Activated CD8-positive, alpha-beta memory T cell treated with anti-CD3 and anti-CD28 coated beads for 1 hour (primary cell): ENCODE measurements at places on chromosomes 2 and 18.

- no peak for DNase-seq
Measured at GRCh38 chr18:60096428-60096827, 196.6 kb downstream of the PMAIP1 start.

DNA sequence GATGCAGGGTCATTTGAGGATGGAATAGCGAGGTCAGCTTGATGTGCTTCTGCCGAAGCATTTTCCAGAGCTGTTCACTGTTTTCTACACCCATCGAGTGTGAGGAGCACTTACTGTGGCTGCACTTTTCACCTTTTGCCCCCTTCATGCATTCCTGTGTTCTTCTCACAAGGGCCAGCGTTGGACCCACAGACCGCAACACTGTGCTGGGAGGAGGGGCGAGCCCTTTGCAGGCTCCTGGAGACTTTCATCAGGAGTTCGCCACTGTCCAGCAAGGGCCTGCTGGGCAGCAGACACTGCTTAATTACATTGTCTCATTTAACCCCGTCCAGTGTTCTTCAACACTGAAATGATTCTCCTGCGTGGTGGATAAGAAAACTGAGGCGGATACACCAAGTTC, 29.9 kb downstream of the CYP26B1 start:
- DNase-seq, result no peak

GRCh38 chr2:24253303-24253919, 78.6 kb downstream of the FAM228A start:
- DNase-seq, result no peak

- no peak for DNase-seq
Measured at GRCh38 chr2:3839476-3839875, 136.1 kb downstream of the DCDC2C start.

DNA sequence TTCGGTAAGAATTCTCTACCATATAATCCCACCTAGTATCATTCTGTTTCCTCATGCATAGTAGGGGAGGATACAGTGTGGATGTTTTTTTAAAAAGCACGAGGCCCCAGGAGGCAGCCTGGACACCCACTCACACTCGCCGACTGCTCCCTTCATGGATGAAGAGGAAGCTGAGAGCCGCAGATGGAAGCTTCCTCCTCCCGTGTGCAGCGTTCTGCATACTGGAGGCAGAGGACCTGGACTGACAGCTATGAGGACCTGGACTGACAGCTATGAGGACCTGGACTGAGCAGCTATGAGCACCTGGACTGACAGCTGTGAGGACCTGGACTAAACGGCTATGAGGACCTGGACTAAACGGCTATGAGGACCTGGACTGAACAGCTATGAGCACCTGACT, 234.4 kb downstream of the NDUFA10 start:
- no peak for DNase-seq

DNA sequence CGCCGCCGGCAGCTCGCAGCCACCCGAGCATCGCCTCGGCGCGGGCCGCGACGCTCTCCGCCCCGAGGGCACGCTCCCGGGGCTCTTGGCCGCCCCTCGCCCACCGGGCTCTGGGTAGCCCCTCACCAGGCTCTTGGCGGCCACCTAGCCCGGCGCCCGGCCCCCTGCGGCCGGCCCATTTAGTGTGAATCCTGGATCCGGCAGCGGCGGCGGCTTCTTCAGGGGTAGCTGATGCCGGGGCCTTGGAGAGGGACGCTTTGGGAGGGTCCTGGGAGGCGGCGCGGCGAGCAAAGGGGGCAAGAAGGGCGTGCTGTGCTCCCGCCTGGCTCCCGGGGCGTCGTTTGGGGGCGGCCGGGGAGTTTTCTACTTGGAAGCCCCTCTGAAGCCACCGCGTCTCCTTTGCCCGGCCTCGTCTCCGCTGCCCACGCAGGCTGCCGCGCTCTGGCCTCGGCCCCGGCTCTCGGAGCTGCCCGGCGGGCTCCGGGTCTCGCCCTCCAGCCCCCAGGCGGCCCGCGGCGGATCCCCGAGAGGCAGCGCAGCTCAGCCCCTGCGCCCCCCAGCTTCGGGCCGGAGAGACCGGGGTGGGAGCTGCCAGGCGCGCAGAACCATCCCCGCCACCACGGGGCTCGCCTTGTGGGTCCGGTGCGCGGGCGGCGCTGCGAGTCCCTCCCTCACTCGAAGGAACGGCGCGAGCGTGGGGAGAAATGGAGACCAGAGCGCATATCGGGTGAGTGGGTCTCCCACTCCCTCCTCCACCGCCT, 509 bp downstream of the PIEZO2 start:
- DNase-seq, result no peak

GRCh38 chr18:40917056-40917455, 1038.0 kb upstream of the PIK3C3 start:
- DNase-seq, result no peak

- DNase-seq, result no peak
Measured at GRCh38 chr2:200814276-200814815, 2.6 kb downstream of the BZW1 start.

DNA sequence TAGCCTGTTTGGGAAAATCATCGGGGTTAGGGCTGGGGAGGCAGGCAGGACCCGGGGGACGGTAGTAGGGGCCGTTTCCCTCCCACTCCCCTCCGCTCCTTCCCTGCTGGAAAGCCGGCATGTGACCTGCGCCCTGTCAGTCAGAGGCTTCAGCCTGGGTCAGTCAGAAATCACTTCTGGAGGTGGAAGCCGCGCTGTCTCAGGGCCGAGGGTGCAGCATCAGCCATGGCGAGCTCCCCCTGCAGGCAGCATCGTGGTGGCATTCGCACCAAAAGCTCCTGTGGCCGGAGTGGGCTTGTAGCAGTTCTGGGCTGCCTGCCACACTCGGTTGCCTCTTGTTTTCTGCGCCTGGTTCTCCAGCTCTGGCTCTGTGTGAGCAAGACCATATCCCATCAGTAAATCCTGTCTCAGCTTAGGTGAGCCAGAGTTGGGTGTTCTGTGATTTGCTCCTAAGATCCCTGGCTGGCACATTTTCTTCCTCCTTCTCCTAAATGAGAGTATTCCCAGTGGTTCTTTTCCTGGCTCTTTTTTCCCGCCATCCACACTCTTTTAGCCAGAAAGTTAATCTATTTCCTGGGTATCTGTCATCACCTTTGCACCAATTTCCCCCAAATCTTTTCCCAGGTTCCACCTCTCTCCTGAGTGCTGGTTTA, 123.9 kb upstream of the CD302 start:
- DNase-seq, result peak; percentile 61

GRCh38 chr18:23650968-23651927, 11.5 kb downstream of the ANKRD29 start:
- DNase-seq, result no peak

DNA sequence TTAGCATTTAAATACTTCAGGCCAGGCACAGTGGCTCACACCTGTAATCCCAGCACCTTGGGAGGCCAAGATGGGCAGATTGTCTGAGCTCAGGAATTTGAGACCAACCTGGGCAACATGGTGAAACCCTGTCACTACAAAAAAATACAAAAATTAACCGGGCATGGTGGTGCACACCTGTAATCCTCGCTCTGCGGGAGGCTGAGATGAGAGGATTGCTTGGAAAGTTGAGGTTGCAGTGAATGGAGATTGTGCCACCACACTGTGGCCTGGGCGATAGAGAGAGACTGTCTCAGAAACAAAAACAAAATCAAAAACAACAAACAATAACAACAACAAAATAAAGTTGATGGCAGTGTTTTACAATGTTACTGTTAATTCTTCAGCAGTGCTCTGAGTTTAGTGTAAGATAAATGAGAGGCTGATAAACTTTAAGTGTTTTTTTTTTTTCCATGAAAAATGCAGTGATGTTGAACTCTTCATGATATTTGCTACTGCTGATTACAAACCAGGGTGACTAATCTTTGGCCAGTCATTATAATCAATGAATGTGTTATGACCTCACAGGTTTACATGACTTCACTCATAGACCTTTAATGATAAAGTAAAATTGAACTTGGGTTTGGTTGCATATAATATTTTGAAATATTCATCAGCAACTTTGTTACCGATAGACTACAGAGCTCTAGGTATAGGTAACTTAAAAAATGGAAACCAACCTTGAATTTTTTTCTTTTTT, 2.5 kb downstream of the ITGAV start:
- no peak for DNase-seq

GRCh38 chr2:102141011-102141943, 1.3 kb upstream of the IL1R1 start:
- DNase-seq, result no peak

GRCh38 chr2:11568436-11568835, 34.6 kb downstream of the GREB1 start:
- DNase-seq, result no peak

GRCh38 chr18:48889115-48889941, 61.4 kb downstream of the SMAD7 start:
- DNase-seq, result no peak

GRCh38 chr2:142694282-142694681, 183.2 kb upstream of the KYNU start:
- no peak for DNase-seq

DNA sequence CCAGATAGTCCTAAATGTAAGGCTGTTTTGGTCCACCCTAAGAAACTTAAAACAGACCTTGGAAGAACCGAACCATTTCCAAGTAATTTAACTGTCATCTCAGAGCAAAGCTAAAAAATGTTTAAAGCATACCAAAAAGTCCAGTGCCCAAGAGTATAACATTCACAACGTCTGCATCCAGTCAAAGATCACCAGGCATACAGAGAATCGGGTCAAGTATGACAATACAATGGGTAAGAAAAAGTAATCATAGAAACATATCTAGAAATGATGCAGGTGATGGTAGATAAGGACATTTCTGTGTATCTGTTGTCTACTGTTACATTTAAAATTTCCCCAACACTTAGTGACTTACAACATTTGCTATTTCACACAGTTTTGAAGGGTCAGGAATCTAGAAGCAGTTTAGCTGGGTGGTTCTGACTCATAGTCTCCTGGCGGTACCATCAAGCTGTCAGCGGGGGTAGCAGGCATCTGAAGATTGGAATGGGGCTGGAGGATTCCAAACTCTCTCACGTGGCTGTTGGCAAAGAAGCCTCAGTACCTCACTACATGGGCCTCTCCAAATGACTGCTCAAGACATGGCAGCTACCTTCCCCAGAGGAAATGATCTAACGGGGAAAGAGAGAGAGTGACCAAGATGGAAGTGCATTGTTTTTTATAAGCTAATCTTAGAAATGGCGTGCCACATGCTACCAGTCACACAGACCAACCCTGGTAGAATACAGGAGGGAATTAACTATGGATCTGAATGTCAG, 36.6 kb upstream of the DYNC2LI1 start:
- DNase-seq, result no peak

GRCh38 chr2:164984428-164984827, 29.1 kb upstream of the SLC38A11 start:
- no peak for DNase-seq

DNA sequence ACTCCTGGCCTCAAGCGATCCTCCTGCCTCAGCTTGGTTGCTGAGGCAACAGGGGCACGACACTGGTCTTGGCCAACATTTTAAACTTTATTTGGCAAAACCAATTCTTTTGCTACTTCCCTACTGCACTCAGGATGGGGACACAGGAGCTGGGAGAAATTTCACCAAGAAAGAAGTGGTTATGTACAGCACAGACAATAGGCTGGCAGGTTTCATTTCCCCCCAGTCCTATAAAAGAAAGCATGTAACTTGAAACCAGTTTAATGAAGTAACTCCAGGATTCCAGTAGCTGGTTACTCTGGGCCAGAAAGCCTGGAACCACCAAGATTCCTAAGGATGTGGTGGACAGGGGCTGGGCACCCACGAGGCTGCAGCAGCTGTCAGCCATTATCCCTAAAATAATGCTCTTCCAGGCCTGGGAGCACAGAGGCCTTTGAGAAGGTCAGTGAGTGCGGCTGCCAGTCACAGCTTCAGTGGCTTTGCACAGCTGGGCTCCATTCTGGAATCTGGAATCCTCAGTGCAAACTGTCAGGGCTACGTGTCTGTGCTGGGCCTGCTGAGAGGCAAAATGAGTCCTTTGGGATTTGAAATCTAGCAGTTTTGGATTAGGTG, 142.3 kb upstream of the ITGA6 start:
- no peak for DNase-seq

DNA sequence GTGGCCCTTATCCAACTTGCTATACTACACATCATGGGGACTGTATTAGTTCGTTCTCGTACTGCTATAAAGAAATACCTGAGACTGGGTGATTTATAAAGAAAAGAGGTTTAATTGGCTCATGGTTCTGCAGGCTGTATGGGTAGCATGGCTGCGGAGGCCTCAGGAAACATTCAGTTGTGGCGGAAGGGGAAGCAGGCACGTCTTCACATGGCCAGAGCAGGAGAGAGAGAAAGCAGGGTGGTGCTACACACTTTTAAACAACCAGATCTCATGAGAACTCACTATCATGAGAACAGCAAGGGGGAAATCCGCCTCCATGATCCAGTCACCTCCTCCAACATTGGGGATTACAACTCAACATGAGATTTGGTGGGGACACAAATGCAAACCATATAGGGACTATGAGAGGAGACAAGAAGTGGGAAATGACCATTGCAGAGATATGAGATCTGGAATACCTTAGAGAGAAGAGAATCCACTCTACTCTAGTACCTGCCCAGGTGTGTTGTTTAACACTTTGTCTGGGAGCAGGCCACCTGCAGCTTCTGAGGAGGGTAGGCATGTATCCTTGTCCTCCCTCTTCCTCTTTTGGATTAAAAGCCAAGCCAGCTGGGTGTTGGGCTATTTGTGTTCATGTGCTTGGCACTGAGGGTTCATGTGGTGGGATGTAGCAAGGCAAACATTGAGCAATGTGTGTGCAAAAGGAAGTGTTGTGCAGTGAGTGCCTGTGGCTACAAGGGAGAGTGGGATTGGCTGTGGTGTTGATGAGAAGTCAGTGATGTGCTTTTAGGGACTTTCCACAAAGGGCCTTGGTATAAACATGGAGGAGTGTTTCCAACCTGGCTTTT, 22.8 kb downstream of the TTLL4 start:
- DNase-seq, result no peak

DNA sequence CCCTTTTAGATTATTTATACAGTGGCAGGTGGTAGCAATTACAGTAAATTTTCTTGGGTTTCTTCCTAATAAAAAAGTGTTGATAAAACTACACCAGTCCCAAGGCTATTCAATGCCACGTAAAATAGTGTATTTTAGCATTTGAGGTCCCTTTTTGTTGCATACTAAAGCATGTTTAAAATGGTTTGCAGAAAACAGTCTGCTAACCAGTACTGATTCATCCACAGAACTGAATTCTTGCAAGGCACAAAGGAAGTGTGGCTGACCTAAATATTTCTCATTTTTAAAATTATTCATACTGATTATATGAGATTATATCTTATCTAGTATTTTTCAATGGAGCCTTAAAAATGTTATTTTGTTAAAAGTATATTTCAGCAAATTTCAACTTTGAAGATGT, 98.1 kb downstream of the SMAD2 start:
- DNase-seq, result no peak

- DNase-seq, result no peak
Measured at GRCh38 chr2:65686928-65687521, 254.6 kb upstream of the SPRED2 start.

GRCh38 chr2:109168086-109168485, 39.1 kb downstream of the SH3RF3 start:
- DNase-seq, result no peak

GRCh38 chr2:29871541-29871940, 49.8 kb downstream of the ALK start:
- no peak for DNase-seq

- DNase-seq, result no peak
Measured at GRCh38 chr18:64416990-64417389, 268.1 kb upstream of the LINC00305 start.

GRCh38 chr2:112910219-112910618, 746 bp upstream of the IL37 start:
- no peak for DNase-seq
